NCI-H460 (cell line): ENCODE measurements at places on chromosomes 3 and 15.

DNA sequence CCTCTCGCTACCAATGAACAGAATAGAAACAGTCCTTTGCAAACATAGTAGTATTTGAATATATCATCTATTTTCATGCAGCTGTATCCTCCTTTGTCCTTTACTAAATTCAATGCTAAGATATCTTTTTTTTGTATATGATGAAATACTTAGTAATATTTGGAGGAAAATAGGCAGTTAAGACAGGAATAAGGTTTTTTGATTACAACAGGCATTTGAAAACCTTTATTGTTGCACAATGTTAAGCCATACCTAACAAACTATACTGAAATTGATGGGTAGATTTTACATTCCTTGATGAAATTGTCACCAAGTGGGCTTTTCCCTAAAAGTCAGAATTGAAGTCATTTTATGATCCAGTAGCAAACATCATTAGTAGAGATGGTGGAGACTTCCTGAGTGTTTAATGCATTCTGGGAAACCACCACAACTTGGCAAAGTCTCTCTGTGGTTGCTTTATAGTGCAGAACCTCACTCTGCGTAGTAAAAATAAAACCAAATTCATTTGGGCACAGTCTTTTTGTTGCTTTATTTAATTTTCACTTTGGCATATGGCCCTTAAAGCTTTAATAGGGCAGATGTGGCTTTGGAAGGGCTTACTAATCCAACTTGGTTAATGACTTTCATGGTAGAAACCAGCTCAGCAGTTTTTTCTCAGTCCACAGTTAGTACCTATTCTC is 216.0 kb downstream of the DIPK2A start:
- no peak for DNase-seq

DNA sequence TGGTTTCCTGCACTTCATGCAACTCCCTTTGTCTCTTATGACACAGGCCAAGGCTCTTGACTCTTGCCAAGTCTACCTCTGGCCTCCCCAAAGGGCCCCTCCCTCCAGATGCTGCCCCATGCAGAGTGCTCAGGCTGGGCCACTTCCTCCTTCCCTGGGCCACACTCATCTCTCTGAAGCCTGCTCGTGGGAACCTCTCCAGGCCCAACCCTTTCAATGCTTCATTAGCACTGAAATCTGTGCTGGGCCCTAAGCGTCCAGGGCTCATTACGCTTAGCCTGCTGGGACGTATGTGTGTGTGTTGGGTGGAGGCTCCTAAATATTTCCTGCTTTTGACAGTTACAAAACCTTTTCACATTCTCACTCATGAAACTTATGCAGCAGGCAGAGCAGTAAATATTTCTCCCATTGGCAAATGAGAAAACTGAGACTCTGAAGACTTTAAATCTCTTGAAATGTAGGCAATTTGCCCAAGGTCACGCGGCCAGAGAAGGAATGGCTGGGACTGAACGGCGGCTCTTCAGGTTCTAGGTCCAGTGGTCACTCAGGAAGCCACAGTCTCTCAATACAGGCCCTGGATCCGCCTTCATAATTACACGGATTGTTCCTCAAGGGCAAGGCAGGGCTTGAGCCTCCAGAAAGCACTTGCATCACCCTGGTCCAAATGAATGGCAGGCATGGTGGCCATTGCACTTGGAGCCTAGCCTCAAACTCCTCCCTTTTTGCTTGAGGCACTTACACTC is 241.7 kb upstream of the HES1 start:
- no peak for DNase-seq

GRCh38 chr3:16264174-16264707 is 502 bp downstream of the DPH3 start:
- no peak for DNase-seq

DNA sequence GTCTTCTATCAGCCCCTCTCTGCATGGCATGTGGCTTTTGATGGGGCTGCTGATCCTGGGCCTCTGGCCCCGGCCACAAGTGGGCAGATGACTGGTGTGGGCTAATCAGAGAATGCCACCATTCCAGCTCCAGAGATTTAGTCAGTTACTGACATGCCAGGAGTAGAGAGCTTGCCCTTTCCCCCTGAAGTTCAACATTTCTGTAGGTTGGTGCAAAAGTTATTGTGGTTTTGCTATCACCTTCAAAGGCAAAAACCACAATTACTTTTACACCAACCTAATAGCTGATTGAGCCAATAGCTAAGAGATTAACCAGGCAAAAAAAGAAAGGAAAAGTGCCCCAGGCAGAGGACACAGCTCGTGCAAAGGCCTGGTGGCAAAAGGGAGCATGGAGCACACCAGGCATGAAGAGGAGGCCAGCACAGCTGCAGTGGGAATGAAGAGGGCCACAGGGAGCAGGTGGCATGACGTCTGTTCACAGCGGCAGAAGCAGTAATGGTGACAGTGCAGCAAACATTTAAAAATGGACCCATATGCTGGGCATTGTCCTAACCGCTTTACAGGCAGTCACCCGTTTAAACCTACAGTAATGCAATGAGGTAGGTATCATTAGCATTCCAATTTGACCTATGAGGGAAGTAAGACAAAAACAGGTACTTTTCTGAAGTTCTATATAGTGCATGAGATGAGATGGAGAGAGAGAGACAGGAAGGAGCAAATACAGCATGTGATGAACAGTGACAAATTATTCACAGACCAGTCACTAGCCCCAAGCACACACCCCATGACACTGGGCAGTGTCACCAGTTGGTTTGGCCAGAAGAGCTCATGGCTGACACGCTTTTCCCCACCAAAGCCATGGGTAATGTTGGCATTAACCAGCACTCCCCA is 373.0 kb upstream of the PROK2 start:
- DNase-seq: no peak

DNA sequence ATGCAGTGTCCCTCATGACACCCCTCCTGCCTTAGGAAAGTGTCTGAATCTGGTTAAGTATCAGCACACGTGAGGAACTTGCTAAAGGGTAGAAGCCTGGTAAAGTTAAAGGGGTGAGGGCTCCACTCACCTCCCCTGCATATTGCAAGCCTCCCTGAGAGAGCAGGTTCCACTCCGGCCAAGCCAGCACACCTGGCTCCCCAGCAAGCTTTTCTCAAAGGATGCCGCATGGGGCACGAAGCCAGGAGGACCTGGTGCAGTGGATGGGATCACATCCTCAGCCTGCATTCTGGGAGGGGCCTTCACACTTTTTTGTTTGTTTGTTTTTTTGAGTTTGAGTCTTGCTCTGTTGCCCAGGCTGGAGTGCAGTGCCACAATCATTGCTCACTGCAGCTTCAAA is 79.9 kb downstream of the PCSK6 start:
- no peak for DNase-seq

DNA sequence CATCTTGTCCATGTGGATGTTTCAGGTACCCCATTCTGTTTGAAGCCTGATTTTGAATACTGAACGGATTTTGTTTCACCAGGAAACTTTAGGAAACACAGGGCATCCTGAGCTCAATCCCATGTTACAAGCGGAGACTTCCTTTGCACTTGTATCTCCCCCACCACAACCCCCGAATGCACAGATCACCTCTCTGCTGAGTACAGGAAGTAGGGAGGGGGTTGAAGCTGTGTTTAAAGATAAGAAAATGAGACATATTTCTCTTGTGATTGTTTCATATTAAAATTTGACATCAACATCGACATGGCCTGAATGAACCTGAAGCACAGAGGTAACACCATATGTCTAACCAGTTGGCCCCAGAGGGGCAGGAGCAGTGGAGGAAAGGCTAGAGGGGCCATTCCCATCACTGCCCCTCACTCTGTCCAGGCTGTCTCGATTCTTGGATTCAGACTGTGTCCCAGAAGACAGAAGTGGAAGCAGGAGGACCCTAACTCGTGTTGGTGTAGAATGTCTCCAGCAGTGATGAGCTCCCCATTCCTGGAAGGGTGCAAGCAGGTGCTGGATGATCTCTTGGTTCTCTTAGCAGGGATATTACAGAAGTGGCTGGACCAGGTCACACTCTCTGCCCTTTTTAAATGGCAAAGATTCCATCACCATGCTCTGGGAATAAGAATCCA is 59.6 kb upstream of the IQSEC1 start:
- DNase-seq: no peak

DNA sequence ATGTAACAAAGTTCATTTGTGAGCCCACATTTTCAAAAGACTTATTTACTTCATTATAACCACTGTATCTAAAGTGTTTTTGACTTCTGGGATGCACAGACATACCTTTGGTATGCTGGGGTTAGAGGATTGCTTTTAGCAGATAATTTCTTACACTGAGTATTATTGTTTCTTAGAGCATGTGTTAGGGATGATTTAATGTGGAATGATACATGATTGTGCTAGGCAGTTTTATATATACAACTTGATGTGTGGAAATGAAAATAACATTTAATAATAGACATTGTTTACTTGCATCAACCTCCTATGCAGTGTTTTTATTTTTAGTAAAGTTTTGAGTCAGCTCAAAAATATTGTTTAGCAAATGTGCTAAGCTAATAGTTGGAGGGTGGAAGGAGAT is 3.4 kb downstream of the KIF23 start:
- no peak for DNase-seq

DNA sequence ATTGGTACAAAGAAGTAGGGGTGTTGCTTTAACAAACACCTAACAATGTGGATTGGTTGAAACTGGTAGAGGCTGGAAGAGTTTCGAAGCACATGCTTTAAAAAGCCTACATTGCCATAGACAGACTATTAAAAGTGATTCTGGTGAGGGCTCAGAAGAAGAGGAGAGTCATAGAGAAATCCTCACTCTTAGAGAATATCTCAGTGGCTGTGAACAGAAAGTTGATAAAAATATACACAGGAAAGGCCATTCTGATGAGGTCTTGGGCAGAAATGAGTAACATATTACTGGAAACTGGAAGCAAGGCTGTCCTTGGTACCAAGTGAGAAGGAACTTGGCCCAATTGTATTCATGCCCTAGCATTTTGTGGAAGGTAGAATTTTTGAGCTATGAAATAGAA is 173.7 kb upstream of the CRBN start:
- DNase-seq: no peak

- no peak for DNase-seq
Observed at GRCh38 chr3:139199421-139200010, 144.3 kb upstream of the MRPS22 start.

- no peak for DNase-seq
Observed at GRCh38 chr3:131645638-131646037, 142.9 kb upstream of the MRPL3 start.

DNA sequence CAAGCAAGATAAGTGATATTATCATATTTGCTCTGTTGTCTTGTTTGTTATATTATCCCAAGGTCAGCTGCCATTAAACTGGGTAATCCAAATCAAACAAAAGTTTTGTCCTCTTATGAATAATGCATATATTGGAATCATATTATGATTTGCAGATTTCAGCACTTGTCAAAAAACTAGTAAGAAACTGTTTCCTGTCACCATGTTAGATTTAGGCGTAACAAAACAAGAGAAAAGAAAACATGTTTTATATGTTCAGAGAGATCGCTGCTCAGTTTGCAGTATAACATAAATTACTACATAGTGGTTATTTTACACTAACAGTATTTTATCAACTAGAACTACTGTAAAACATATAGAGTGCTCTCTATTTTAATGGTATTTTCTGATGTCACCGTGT is 123.4 kb upstream of the ICE2 start:
- DNase-seq: no peak

- no peak for DNase-seq
Observed at GRCh38 chr15:56353740-56354139, 11.5 kb upstream of the TEX9 start.

DNA sequence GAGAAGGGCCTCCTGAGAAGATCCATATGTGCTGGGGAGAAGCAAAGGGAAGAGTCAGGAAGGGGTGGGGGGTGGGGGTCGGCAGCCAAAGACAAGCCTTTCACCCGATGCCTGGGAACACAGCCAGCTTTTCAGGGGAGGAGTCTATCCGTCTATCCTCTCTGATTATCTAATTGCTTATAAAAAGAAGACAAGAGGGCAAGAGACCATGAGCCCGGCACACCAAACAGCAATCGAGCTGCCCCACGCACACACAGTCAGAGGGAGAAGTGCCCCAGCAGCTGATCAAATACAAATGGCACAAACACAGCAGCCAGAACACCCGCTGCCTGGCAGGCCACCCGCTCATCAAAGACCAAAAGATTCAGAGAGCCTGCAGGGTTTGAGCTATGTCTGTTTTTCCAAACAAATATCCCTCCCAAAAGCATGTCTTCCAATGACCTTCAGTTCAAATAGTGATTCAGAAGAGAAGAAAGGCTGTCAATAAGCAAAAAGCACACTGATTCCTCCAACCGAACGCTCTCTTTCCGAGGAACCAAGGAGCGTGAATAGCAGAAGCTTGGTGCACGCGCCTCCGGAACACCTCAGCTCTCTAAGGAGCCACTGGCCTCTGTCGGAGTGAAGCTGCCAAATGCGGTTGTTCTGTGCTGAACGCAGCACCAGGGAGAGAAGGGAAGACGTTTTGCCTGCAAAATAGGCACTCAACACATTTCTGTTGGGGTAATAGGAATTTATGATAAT is 419.2 kb downstream of the OCA2 start:
- DNase-seq: no peak

- DNase-seq: no peak
Observed at GRCh38 chr3:193910886-193911738, 224.8 kb upstream of the HES1 start.

GRCh38 chr3:69491975-69492374 is 106.1 kb upstream of the FRMD4B start:
- DNase-seq: no peak

- peak; percentile 21 for DNase-seq
Observed at GRCh38 chr3:141686466-141687291, 51.4 kb upstream of the RNF7 start.

DNA sequence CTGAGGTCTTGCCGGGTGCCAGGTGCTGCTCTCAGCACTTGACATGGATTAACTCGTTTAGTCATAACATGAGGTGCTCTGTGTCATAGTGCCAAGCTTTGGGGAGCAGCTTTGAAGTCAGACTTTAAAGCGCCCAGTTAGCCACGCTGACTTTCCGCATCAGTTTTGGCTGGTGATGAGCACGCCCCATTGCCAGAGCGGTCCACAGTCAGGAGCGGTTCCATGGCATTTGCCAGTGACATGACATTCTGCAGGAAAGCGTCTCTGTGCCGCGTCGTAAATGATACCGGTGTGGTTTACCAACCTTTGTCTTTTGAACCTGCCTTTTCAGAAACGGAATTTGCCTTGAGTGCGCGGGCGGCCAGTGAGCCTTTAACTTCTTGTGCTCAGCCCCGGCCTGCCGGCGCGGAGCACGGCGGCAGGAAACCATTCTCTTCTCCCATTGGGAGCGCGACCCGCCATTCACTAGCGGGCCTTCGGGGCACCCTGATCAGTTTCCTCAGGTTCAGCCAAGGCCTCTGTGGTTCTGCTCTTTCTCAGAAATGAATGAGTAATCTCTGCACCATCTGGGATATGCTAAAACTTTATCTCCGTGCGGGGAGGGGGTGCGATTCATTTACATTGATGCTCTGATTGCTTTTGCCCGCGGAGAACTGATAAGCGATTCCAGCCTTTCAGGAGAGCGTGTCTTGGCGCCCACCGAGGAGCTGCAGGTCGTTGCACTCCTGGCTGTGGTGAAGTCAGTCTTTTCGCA is 1.7 kb upstream of the SLC2A2 start:
- DNase-seq: no peak

- DNase-seq: no peak
Observed at GRCh38 chr15:57582090-57582489, 9.6 kb upstream of the MYZAP start.
